ENCODE measurements at places on chromosomes 3 and 15.

- DNase-seq = no peak
Measured at GRCh38 chr3:179000144-179000543, 71.5 kb downstream of the ZMAT3 start.

DNA sequence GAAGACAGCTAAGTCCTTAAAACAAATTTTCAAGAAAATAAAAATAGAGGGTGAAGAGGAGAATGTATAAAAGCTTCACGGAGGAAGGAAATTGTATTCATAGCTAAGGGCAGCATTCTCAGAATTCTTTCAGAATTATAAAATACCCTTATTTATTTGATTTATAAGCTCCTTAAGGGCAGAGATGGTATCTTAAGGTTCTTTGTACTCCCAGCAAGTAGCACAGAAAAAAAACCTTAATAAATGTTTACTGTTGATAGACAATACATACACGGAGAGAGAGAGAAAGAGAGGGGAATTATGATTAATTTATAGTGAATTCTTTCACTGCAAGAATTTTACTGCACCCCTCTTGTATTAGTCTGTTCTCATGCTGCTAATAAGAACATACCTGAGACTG, 375.6 kb upstream of the CCDC54 start:
- DNase-seq = no peak

DNA sequence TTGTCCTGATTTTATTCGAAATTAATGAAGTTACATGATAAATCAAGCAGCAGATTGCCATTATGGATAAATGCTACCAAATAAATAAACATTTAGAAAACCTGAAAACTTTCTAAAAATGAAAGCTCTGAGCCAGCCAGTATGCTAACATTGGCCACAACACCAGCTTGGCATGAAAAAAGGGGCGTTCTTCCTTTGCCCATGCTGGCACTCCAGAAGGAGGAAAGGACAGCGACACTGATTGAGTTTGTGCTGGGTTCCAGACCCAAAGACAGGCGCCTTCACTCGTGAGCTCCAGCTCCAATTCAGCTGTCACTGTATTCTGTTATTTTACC, 5.1 kb downstream of the STIMATE start:
- no peak for DNase-seq

DNA sequence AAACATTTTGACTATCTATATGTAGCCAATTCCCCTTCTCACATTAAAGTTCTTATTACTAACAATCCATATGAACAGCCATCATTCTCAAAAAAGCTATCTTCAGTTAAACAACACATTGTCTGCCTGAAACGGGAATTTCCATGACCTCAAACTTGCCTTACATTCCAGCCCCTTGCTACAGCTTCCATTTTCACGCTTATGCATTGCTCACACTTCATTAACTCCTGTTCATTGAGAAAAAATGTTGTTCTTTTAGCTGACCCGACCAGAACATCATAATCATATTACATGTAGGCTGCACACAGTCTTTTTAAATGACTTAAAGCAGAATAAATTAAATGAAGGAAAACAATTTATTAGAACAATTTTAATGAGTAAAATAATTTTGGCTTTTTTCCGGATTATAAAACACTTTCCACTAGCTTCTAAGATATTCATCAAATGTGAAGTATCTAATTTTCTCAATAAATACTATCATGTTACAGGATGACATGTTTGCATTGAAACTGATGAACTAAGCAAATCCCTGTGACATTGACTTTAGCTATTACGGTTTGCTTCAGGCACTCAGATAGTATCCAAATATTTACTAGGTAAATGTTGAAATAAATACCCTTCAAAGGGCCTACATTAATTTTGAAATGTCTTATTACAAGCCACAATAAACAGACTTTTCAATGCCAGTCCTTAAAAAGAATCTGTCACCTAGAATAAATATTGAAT, 49.9 kb downstream of the P3H2 start:
- DNase-seq = no peak

DNA sequence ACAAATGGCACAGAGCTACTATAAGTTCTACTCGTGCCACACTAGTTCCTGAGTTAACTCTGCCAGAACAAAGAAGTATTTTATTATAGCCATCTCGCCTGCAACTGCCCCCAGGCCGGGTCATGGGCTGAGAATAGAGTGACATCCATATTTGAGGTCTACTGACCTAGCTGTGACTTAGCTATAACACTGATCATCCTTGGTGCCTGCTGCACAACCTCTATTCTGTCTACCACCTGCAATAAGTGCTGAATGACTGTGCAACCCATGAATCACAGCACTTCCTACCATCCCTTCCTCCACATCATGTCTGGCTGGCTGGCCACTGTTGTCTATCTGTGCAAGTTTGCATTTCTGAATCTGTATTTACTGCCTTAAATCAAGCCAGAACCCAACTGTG, 506.5 kb upstream of the TBL1XR1 start:
- no peak for DNase-seq

DNA sequence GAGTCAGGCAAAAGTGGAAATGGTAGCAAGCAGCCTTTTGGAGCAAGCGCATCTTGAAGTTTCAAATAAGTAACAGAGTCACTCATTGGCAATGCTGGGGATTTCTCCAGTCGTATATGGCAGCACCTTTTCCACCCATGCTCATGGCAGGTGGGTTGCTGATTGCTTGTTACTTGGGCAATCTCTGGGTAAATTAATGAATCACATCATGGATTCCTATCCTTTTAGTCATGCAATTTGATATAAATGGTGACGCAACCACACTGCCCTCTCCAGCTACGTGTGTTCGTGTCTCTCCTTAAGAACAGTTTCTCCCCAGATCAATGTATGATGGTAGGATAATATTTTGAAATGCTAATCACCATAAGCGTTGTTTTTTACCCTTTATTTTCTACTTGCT, 339.9 kb upstream of the KCNH8 start:
- DNase-seq = no peak

GRCh38 chr3:139664958-139665357, 12.8 kb downstream of the NMNAT3 start:
- no peak for DNase-seq

DNA sequence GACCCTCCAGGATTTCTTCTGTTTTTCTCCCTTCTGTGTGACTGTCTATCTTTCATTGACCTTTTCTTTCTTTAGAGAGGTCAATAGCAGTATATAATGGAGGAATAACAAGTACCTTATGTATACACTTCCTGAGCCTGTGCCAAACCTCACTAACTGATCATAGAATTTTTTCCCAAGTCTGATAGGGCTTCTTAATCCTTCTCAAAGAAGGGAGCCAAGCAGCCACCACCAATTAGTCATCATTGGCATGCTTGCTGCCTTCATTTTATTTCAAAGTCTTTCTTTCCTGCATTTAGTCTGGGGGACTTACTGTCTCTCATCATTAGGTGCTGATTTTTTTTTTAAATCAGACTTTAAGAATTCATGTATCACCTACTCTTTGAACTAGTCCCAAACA, 327.0 kb downstream of the FEZF2 start:
- DNase-seq = no peak

- DNase-seq = no peak
Measured at GRCh38 chr15:64009241-64009640, 37.0 kb downstream of the DAPK2 start.

DNA sequence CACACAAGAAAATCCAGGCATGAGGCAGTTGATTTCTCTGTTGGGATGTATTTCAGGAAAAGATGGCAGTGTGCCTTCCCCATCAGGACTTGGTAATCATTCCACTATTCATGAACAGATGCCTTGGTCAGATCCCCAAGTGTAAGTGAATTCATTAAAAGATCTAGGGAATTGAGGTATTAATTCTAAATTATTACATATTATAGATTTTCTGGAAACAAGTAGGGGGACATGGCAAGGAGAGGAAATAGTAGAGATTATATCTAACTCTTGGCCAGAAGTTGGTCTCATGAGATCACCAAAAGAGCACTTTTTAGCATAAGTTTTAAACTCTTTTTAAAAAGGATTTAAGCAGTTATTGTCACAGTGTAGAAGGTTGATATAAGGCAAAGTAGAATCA, 74.4 kb upstream of the MDFIC2 start:
- no peak for DNase-seq

- no peak for DNase-seq
Measured at GRCh38 chr3:128498127-128498626, 5.2 kb upstream of the GATA2 start.

DNA sequence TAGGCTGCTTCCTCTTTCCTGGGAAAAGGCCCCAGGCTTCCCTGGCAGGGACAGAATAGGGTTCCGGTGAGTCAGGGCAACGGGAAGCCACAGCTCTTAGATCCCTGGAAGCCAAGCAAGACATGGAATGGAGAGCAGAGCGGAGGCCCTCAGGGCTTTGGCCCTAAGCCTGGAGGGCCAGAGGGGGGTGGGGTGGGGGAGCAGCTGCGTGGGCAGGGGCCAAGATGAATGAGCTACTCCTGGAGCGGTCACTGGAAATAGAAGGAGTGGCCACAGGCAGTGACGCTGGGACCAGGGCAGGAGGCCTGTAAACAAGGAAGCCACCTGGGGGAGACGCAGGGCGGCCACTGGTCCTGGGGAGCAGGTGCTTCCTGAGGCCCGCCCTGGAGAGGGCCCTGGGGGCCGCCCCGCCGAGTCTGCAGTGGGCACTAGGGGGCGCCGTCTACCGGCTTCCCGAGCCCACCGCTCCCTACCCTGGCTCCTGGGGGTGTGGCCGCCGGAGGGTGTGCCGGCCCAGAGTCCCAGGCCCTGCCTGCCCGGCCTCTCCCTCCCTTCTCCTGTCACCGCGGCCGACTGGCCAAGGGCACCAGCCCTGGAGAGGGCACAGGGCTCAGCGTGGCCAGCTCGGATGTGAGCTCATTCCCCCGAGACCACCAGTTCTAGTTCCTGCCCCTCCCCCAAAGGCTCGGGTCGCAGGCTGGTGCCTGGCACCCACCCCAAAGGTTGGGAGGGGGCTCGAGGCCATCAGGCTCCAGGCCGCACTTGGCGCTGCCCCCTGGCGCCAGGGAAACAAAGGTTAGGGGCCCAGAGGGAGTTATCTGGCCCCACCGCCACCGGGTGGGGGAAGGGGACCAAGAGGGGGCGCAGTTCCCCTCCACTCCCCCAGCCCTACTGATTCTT, 12.1 kb downstream of the VPS18 start:
- DNase-seq = peak; percentile 66

- DNase-seq = peak; percentile 79
Measured at GRCh38 chr15:26891448-26892181, 24.8 kb downstream of the GABRA5 start.

DNA sequence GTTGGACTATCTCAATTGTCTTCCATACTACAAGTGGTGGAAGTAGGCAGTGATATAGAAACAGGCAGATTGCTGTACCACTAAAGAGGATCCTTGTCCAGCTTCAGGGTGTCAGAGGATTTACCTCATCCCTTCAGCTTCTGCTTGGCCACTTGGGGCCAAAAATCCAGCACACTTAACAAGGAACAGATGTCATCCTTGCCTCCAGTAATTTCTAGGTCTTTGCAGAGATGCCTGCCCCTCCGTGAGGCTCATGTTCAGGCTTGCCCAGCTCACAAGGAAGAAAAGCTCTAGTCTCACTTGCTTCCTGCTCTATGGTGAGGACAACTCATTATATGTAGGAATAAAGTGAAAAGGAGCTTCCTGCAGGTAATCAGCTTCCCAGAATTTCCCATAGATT, 510.3 kb downstream of the EPHA3 start:
- DNase-seq = no peak

GRCh38 chr15:94924971-94925598, 693.7 kb downstream of the MCTP2 start:
- no peak for DNase-seq

DNA sequence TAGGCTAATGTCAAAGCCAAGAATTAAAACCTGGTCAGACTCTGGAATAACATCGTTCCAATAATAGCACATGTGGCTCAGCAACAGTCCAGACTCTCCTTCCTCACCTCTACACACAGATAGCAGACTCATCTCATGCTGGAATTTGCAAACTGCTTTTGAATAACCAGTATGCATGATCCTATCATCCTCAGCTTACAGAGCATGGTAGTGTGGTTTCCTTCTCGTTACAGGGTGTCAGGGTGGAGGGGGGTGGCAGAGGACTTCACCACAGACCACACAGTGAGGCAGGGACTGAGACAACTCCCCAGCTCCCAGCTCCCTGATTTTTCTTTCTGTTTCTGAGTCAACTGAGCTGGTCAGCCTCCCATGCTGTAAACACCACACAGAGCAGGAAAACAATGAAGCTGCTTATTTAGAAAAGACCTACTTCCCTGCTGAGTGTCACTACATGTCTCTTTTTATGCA, 101.6 kb downstream of the RPL22L1 start:
- DNase-seq = no peak

DNA sequence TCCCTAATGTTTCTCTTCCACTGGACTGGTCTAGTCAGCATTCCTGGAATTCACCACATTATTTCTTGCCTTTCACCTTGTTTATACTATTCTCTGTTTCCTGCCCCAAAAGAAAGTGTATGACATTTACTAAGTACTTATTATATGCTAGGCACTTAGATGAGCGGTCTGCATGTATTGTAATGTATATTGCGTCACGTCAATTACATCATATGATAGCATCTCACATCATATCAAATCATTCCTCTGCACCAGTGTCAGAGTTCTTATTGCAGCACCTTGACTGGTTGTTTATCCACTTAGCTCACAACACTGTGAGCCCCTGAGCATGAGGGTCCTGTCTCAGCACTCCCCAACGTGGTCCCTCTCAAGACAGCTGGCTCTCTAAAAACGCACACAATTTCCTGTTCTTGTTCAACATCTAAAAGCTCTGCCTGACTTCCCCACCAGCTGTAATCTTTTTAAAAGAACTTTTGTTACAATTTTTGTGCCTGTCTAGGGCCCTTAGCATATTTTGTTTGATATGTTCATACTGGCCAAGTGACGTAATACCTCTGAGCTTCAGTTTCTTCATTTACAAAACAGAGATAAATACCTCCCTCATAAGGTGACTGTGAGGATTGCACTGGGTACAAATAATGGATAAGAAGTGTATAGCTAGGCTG, 58.8 kb downstream of the ARHGAP31 start:
- no peak for DNase-seq

DNA sequence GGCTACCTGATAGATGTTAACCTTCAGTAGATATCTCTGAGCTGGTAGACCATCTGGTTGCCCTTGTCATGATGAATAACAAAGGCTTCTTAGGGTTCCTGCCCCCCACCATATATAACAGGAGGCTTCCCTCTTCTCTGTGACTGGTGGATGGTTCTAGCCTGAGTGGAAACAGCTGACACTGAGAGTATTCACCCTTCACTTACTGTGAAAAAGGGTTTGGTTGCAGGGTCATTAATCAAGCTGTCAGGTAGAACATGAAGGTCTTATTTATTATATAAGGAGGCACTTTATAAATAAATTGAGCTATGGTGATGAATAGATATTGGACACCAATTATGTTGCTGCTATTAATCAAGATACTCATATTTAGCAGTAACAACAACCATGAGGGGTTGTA, 58.6 kb downstream of the CACNA2D3 start:
- DNase-seq = no peak

Measured in posterior cingulate gyrus (tissue), 11 donors.